Renal cortex interstitium (tissue), 15 donors: ENCODE measurements at places on chromosomes 7 and 10. TPM values are rescaled to one million over a fixed set of nuclear protein-coding genes. Genes with fewer than 3 reads are reported as not detected.

Gene OR13A1
- polyA plus RNA-seq = 0.04 TPM

Gene NKX2-3
- not detected for polyA plus RNA-seq

Gene NUDT13
- 7.2 TPM for polyA plus RNA-seq

- peak; percentile 54 for DNase-seq
These were observed 29.8 kb downstream of the PLAU start for GRCh38 chr10:73940634-73941221.

Gene TAS2R41
- not detected for polyA plus RNA-seq

Gene NPSR1
- not detected for polyA plus RNA-seq

DNA sequence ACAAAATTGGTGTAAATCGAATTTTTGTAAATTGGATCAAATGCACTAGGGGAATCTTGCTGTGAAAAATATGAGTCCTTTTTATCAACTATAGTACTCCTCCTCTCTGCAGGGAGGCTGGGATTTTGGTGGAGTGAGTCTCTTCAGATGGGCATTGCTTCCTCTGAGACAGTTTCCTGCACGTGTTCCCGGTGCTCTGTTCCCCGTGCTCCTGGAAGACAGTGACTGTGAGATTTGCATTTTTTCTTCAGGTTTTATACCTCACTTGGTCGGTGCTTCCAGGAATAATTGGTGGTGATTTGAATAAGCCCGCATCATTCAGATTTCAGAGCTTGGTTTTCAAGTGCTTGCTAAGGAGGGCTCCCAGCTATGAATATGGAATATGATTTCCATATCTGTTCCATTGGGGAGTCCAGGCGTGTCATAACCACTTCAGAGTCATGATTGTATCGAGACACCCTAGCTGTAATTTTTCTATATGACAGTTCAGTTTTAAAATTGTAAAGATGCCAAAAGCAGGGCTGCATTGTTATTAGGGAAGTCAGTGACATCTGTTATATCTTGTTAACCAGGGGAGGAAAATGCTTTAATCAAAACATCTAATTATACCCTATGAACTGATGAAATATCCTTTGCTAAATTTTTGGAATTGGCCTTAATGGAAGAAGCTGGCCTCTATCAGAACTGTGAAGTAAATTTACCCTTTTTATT, 12.3 kb downstream of the AUTS2 start:
- no peak for DNase-seq

Gene EPHB6
- 23.9 TPM for polyA plus RNA-seq

DNA sequence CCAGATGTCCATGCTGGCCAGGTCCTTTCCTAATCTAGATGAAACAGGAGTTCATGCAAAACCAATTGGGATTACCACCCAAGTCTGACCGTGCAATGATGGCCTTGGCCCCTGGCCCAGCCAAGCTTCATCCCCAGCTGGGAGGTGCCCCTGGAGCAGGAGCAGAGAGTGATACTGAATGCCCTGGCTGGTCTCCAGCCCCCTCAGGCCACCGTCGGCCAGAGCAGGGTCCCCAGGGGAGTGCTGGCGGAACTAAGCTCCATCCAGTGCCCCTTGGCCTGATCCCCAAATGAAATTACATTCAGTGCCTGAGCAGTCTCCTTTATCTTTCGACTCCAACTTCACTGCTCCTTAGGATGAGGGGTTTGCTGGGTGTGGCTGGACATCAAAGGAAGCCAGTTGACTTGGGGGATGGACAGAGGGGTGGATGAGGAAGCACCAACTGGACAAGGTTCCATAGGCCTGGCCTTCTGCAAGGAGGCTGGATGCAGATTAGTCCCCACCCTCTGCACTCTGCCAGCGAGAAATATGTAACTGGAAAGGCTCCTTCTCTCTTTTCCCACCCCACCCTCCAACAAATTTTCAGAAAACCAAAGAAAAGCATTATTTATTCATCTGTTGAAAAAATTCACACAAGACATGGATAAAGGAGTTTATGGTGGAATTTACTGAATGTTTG, 275.5 kb downstream of the PLXNA4 start:
- DNase-seq = no peak

- DNase-seq = no peak
These were observed 10.3 kb upstream of the TSPAN13 start for GRCh38 chr7:16743236-16743635.

Gene C10orf62
- 1.3 TPM for polyA plus RNA-seq

Gene GNAT3
- polyA plus RNA-seq = not detected

DNA sequence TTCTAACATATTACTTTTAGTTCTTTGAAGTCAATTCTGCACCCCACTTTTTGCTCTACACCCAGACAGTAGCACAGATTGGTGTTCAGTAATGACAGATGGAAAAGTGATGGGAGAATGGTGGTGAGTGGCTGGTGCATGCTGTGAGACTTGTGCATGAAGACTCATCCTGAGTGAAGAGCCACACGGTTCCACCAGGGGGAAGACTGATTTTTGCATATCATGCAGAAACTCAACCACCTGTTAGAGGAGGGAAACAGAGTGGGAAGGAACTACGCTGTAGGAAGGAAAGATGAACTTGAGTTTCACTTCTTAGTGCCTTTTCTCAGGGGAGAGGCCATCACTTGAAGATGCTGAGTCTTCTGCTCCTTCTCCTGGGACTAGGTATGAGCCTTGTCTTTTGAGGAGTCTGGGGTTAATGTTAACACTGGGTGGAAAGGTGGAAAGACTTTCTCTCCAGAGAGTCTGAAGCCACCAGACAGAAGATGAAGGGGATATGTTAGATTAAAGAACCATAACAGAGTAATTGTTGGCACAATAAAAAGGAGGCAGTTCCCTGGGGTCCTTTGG, 9.3 kb upstream of the PRSS1 start:
- DNase-seq = no peak

Gene SSBP1
- 119 TPM for polyA plus RNA-seq

Gene KLLN
- 1.5 TPM for polyA plus RNA-seq
